Left kidney (tissue), 8 donors: ENCODE measurements at places on chromosomes 7 and 10. TPM values are rescaled to one million over a fixed set of nuclear protein-coding genes. Genes with fewer than 3 reads are reported as not detected.

DNA sequence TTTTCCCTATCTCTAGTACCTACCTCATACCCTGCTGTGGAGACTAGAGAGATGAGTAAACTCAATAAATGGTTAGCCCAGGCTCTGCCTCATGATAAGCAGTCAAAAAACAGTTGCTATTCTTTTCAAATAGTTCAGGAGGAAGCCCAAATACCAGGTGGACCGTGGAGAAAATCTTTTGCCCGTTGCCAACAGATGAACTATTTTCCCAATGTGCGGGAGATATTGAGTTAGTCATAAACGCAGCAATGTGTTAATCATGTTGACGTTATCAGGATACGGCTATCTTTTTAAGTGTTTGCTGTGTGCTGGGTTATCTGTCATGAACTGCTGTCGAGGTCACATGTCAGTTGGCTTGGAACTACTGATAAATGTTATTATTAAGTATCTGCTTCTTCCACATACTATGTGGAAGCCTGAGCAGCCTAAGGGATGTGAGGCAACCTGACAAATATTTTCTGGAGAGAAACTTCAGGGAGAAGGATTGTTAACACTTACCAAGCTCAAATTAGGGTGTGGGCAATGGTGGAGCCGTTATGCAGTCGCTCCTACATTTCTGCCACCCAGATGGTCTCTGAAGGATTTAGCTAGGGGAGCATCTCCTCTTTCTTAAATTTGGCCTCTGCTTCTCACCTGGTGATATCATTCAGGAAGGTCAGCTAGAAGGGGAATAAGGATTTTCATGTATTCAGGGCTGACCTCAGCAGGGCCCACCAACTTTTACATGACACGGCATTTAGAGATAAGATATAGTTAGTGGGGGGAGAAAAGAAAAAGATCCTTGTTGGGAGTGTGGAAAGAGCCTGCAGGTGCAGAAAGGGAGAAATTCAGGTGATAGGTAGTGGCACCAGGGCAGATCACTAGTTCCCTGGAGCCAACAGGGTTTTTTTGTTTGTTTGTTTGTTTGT is 33.5 kb upstream of the SLC26A3 start:
- DNase-seq: no peak

DNA sequence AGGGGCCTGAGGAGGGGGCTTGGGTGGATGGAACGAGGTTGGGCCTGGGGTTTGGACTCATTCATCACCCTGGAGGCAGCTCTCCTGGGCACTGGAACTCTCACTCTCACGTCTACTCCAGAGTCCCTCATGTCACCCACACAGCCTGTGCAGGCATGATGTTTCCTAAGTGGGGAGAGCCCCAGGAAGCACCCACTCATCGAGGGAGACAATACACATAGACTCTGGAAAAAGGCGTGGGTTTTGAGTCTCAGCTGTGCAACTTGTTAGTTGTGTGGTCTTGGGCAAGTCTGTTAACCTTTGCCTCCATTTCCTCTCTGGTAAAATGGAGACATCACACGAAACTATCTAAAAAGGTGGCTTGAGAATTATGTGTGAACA is 25.9 kb upstream of the RBM20 start:
- no peak for DNase-seq

GRCh38 chr10:110151971-110152370 is 55.4 kb upstream of the MXI1 start:
- no peak for DNase-seq

- DNase-seq: no peak
These were observed 146.5 kb downstream of the MAPK8 start for GRCh38 chr10:48452879-48453412.

The TAS2R60 gene
- not detected for polyA plus RNA-seq

The POU6F2 gene
- polyA plus RNA-seq: 0.18 TPM

GRCh38 chr7:2688409-2689342 is 674 bp downstream of the AMZ1 start:
- no peak for DNase-seq
